ENCODE measurements at places on chromosomes 5 and 9.

DNA sequence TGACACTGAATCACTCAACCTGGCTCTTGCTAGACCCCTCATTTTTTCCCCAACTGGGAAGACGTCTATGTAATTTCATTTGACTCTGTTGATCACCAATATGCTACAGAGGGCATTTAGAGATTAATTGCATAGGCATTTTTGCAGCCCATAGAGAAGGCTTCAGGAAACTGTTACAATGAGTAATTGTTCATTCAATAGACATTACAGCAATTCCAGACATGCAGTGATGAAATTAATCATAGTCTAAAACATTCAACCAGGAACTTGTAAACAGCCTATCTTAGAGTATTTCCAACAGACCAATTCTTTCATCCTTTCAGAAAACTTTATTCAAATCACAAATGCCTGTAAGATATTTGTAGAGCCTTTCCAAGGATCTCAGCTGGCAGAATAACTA lies 122.3 kb downstream of the MARCHF11 start:
- no peak for DNase-seq

DNA sequence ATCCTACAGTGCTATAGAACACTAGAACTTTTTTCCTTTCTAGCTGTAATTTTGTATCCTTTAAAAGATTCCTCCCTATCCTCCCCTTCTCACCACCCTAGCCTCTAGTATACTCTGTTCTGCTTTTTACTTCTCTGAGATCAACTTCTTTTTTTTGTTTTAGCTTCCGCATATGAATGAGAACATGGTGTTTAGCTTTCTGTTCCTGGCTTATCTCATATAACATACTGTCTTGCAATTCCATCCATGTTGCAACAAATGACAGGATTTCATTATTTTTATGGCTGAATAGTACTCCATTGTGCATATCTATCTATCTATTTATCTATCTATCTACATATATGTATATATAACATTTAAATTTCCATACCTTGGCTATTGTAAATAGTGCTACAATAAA lies 126.0 kb upstream of the MAN2A1 start:
- DNase-seq = no peak

- DNase-seq = no peak
Measured at GRCh38 chr5:138809391-138809790, 56.2 kb downstream of the CTNNA1 start.

DNA sequence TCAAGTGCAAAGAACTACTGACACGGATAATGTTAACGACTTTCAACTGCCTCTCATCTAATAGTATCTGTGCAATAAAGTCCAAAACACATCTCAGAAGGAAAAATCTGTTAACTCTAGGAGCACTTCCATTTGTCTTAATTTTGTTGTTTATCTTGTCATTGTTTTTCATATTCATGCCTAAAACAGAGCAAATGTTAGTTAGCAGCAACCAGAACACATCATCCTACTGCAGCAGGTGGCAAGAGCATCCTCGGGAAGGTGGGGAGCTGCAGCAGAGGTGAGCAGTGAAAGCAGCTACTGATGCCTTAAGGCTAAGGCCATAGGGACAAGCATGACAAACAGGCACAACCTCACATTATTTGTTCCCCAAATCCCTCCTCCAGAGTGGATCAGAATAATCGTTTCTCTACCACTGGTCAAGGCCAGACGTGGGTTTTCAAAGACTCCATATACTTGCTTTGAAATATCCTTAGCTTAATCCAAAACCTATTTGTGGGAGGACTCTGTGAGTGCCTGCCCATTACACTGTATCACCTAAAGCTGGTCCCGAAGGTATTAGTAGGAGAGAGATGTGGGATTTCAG lies 1.0 kb downstream of the HMGCS1 start:
- DNase-seq = no peak

- DNase-seq = no peak
Measured at GRCh38 chr5:171633776-171634470, 151.7 kb upstream of the SMIM23 start.

DNA sequence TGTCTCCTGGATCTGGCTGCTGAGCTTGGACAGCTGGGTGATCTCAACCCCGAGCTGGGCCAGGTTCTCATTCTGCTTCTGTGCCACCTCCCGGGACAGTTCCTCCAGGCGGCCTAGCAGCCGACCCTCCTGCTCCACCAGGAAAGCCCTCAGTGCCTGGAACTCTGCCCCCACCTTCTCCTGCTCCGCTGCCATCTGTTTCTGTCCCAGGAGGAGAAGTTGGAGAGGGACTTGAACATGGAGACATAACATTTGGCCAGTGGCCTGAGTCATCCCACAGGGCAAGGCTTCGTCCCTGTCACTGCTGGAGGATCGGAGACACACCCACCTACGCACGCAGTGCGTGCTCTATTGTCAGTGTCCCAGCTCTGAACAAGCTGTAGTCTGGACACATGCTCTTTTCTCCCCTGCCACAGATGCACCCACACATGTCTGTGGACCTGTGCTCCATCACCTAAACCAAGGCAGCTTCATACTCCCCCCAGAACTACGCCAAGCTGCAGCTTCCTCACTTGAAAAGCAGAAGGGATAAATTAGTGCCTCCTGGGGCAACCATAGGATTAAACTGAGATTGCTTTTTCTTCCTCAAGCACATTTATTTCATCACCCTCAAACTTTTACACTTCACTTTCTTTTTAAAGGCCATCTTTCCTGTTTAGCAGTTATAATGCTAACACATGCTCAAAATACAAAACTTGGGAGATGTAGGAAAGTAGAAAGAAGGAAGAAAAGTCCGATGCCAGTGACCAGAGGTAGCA lies 4.9 kb downstream of the TRIM7 start:
- DNase-seq = no peak

Measured in stimulated activated CD4-positive, alpha-beta T cell treated with anti-CD3 and anti-CD28 coated beads, Interleukin-12 subunit alpha, Interleukin-12 subunit beta, amount 100 ng/mL, for 48 hours (primary cell).